Panc1 (cell line): ENCODE measurements at places on chromosomes 2 and 18. TPM values are rescaled to one million over a fixed set of nuclear protein-coding genes. Genes with fewer than 3 reads are reported as not detected.
A peak's percentile ranks its signal among the peaks of the same experiment; 100 is the strongest.

Gene C18orf54
- 7.5 TPM for total RNA-seq

Gene MDH1B
- 0.85 TPM for total RNA-seq

Gene TRIM54
- total RNA-seq, result 0.21 TPM

Gene NOSTRIN
- total RNA-seq, result not detected

DNA sequence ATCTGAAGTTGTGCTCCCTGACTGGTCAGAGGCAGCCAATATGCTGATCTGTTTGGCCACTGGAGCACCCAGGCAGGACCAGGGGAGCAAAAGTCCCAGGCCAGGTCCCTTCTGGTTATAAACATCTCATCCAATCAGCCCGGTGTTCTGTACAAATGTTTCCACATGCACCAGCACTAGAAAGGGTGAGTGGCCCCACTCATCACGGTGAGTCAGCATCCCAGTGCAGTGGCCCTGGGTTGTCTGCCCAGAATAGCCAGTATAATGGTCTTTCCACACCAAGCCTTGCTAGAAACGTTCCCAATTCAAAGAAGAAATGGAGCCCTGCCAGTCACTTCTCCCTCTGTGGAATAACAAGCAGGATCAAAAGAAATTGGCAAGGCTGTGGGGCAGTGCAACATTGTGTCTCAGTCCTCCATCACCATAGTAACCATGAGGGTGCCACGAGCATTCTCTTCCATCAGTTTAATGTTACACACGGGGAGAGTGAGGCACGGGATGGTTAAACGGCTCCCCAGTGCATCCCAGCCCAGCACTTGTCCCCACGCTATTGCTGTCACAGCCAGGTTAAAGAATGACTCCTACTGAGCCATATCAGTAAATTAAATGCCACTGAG is 174.9 kb downstream of the SEPTIN10 start:
- H3K27ac ChIP-seq, result no peak overlapping the region
- no peaks in the 10 kb centered on the region for H3K4me1 ChIP-seq
- no peaks in the 10 kb centered on the region for H3K36me3 ChIP-seq
- no peak for DNase-seq
- H3K4me3 ChIP-seq, result no peak overlapping the region
- no peaks in the 10 kb centered on the region for H3K27me3 ChIP-seq

- no peak overlapping the region for H3K4me3 ChIP-seq
- H3K27ac ChIP-seq, result peak overlapping the region; percentile 86
- no peak for DNase-seq
- H3K27me3 ChIP-seq, result no peaks in the 10 kb centered on the region
Measured at GRCh38 chr18:3525870-3526420, 76.0 kb downstream of the TGIF1 start.

GRCh38 chr2:191180713-191181112 is 29.9 kb upstream of the STAT4 start:
- no peak overlapping the region for H3K27ac ChIP-seq
- H3K36me3 ChIP-seq, result no peaks in the 10 kb centered on the region
- no peaks in the 10 kb centered on the region for H3K4me1 ChIP-seq
- H3K27me3 ChIP-seq, result no peaks in the 10 kb centered on the region

DNA sequence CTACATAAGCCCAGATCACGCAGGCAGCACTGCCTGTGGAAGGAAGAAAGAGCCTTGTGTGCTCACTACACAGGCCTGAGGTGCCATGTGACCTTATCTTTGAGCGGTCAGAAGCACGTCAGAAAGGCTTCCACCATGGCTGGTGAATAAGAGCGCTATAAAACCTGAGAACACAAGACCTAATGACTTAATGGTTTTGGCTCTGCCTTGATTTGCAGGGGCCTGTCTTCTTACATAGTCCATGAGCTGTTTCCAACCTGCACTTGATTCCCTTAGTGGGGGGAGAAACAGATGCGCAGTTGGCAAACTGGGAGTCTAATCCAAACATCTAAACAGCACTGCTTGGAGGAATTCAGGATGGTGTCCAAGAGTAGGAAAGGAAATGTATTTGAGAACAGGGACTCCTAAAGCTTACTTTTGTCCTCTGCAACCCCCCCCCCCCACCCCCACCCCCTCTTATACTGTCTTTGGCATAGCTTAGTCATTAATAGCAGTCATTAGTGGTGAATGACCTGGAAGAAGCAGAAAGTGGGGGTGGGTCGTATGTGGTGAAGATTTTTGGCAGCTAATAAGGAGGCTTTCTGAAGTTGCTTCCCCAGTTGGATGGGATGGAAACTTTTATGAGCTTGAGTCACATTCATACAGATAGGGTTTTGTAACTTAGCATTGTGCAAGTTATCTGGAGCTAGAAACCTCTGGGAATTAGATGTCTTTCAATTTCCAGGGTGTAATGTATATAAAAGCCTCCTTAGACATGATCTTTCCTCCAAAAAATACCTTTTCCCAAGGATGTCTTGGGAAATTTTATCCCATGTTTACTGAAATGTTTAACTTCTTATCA is 454.1 kb downstream of the MEIS1 start:
- no peak overlapping the region for H3K4me3 ChIP-seq
- H3K27ac ChIP-seq, result no peak overlapping the region
- no peaks in the 10 kb centered on the region for H3K4me1 ChIP-seq

DNA sequence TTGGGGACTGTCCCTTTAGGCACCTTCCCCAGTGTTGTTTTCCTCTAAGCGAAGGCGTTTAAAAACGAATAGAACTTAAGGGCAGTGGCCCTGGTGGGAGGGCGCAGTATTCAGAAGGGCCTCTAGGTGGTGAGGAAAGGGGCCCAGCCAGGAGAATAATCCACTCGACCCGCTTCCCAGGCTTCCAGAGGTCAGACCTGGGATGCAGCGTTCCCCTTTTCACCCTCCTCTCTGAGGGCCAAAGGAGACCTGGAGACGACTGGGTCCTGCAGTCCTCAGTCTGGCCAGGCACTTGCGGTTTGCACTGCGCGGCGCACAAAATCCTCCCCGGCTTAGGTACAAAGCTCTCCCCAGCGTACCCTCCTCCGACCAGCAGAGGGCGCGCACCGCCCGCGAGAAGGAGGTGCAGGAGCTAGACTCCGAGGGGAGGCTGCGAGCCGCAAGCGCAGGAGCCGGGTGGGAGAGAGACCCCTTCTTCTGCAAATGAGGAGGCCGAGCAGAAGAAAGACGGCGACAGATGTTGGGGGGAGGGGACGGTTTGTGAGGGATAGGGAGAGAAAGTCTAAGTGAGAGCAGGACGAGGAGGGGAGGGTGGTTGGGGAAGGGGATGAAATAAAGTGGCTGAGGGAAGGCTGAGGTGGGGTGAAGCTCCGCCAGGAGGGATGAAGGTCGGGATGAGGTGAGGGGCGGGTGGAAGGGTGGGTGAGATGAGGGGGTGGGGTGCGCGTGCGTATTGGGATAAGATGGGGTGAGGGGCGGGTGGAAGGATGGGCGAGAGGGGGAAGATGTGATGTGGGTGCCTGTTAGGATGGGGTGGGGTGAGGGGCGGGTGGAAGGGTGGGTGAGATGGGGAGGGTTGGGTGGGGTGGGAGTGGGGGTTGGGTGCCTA is 4.9 kb downstream of the FEV start:
- H3K36me3 ChIP-seq, result no peaks in the 10 kb centered on the region
- peak overlapping the region; percentile 33 for H3K4me3 ChIP-seq
- H3K4me1 ChIP-seq, result peaks cover 12% of the 10 kb centered on the region

DNA sequence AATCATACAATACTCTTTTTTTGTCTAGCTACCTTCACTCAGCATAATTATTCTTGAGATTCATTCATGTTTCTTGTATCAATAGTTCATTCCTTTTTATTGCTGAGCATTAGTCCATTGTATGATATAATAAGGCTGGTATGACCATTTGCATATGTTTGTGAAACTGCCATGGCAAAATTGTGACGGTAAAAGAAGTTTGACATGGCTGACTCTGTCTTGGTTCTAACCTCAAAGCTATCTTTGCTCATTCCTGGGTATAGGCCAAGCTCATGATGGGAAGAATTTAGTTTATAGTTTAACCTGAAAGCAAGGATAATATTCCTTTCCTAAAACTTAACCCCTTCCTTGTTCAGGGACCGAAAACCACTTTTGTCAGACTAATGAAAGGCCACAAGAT is 46.4 kb downstream of the COMMD1 start:
- no peaks in the 10 kb centered on the region for H3K27me3 ChIP-seq
- no peaks in the 10 kb centered on the region for H3K36me3 ChIP-seq
- peaks cover 10% of the 10 kb centered on the region for H3K4me1 ChIP-seq
- DNase-seq, result no peak
- H3K4me3 ChIP-seq, result no peak overlapping the region
- H3K27ac ChIP-seq, result no peak overlapping the region

DNA sequence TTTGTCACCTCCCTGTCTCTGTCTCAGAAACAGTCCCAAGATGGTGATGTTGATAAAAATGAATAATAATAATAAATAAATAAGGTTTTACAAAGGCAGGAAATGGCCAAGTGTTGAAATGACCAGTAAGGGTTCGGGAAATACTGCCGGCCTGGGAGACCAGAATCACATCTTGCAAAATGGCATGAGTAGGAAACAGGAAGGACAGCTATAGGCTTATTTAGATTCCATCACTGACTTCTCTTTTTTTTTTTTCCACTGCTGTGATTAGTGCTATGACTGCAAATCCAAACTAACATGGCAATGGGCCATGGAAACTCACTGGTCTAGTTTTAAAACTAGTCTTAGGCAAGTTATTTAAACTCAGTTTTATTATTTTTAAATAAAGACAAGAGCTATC is 60.6 kb downstream of the SCN1A start:
- H3K36me3 ChIP-seq, result no peaks in the 10 kb centered on the region
- H3K4me3 ChIP-seq, result no peak overlapping the region
- no peak for DNase-seq
- no peaks in the 10 kb centered on the region for H3K27me3 ChIP-seq
- no peak overlapping the region for H3K27ac ChIP-seq
- no peaks in the 10 kb centered on the region for H3K4me1 ChIP-seq

- H3K36me3 ChIP-seq, result no peaks in the 10 kb centered on the region
- H3K27me3 ChIP-seq, result no peaks in the 10 kb centered on the region
- H3K27ac ChIP-seq, result no peak overlapping the region
Measured at GRCh38 chr2:196500686-196501431, 138.7 kb upstream of the CCDC150 start.

DNA sequence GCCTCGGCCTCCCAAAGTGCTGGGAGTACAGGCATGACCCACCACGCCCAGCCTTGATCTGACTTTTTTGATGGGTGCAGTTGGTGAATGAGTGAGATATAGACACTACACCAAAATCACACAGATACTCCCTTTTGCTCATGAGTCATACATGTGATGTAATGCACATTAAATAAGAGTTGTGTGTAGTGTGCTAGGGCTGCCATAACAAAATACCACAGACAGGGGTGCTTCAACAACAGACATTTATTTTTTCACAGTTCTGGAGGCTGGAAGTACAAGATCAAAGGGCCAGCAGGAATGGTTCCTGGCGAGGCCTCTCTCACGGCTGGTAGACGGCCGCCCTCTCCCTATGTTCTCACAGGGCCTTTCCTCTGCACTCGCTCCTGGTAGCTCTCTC is 46.6 kb downstream of the GBX2 start:
- 0 out of 2 replicates have a peak, but pooled peaks cover 2% of the 10 kb centered on the region for H3K4me1 ChIP-seq
- no peak for DNase-seq
- H3K27ac ChIP-seq, result no peak overlapping the region
- no peaks in the 10 kb centered on the region for H3K36me3 ChIP-seq
